LNCaP clone FGC (cell line): ENCODE measurements at places on chromosomes 2 and 18.

GRCh38 chr2:71889759-71890684 is 257.6 kb downstream of the CYP26B1 start:
- DNase-seq = no peak

DNA sequence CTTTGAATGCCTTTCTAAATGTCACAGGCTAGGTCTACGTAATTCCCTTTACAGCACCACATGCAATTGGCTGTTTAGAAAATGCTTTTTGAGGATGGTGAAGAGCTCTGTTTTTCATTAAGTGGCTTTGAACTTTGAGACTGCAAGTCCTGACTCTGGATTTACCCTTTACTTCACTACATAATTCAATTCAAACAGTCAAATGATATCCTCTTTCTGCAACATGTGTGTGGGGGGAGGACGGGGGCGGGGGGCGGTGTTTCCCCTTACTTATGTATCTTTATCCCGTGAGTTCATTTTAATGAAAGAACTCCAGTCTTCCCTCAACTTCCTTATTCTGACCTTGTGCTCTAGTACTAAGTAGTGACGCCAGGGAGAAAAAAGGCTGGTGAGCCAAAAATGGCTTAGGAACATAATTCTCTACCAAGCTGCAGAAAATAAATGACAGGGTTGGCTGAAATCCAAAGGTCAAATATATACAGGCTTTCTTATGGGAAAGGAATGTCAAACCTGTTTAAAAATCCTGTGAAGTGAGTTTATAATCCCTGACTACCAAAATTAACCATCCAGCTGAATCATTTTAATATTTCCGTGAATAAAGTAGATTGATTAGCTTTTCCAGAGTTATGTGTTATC is 119.6 kb downstream of the SLC8A1 start:
- DNase-seq = no peak

GRCh38 chr2:240512666-240513535 is 44.9 kb downstream of the ANKMY1 start:
- DNase-seq = no peak

DNA sequence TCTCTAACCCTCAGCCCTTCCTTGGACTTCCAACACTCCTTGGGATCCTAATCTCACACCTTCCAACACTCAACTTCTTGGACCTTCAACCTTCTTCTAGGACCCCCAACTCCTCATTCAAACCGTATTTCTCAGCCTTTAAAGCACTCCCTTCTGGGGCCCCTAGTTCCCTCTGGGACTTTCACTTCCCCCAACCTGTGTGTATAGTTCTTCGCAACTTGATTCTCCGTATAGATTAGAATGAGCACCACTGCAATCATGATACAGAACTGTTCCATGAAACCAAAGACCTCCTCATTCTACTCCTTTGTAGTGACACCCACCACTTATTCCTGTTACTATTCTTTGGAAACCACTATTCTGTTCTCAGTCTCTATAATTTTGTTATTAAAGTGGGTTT is 62.0 kb upstream of the NFU1 start:
- DNase-seq = no peak

DNA sequence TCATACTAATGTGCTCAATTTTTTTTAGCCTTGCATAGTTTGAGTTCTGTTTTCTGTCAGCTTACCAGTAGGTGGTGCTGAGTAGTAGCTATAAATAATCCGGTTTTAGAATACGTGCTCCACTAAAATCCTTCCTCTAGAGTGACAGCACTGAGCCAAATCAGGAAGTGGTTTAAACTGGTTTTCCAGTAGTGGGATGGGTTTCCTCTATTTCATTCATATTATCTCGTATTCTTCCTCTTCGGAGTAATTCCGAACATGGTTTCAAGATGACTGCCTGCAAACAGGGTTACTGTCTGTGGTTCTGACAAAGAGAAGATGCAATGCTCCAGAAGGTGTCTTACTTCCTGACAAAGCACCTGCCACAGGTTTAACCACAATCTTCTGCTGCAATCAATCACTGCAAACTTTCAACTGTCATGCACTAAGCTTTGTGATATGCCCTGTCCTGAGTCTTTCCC is 496.9 kb upstream of the VRK2 start:
- no peak for DNase-seq
